ENCODE measurements at places on chromosomes 13 and 19.

GRCh38 chr13:73754727-73755292, 379.4 kb downstream of the KLF12 start:
- DNase-seq, result no peak

DNA sequence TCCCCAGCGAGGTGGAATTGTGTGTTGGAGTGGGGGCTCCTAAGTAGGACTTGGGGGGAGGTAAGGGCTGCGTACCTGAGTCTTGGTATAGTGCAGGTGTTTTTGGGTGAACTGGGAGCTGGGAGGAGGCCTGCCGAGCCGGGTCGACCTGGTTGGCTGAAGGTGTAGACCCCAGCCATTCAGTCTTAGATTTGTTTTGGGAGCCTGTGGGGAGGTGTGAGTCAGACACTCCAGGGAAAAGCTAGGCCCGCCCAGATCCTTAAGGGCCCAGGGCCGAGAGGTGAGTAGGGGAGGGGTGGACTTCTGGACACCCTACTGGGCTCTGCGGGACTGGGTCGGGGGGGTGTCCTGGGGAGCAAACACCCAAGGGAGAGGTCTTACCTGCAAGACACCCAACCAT, 935 bp downstream of the CRB3 start:
- DNase-seq, result no peak

DNA sequence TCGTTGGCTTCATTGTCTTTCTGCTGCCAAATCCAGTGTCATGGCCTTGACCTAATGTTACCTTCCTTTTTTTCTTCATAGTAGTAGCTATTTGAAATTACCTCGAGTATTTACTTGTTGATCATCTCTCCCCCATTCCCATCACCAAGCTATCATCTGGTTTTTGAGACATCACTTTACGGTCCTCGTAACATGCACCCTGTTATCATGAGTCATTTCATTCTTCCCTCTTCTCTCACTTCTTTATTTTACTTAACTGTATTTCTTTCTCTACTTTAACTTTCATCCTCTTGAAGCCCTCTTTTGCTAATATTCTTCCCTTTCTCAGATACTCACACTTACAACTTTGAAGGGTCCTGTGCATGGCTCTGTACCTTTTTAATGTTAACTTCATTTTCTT, 31.8 kb downstream of the TPP2 start:
- DNase-seq, result no peak

GRCh38 chr19:13938301-13939064, at the start of gene PODNL1:
Gene PODNL1, minus strand, starts transcription at chr19:13938417. Its CDS starts 236 bp downstream, at chr19:13938181.
- DNase-seq, result no peak

- DNase-seq, result no peak
These were observed 2284.3 kb upstream of the PCDH20 start for GRCh38 chr13:63699948-63700347.

- no peak for DNase-seq
These were observed 111.8 kb upstream of the EDNRB start for GRCh38 chr13:78030341-78030896.

Data from vagina (tissue), 2 donors.